ENCODE measurements at places on chromosomes 5 and 9.

GRCh38 chr5:135007305-135007704, 26.7 kb downstream of the PITX1 start:
- ATAC-seq: no peak

GRCh38 chr5:139696894-139697658, 48.9 kb downstream of the CXXC5 start:
- ATAC-seq: peak; percentile 42

DNA sequence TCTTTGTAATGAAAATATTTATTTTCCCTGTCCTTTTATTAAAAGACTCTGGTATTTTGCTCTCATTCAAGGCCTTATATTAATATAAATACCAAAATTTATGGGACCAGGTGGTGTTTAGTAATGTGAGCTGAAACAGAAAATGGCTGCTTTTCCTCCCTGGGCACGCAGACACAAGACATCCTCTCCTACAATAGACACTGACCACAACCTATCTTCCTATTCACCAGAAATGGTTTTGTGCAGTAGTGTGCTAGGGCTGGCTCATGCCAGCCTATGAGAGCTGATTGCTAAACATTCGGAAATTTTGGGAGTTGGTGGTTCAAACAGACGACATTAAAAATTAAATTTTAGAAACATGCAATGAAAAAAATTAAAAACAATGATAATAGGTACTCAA, 338.2 kb downstream of the BNC2 start:
- no peak for ATAC-seq

GRCh38 chr9:133493428-133493827, 14.5 kb upstream of the SLC2A6 start:
- ATAC-seq: no peak

GRCh38 chr5:52043137-52043536, 659.9 kb downstream of the ISL1 start:
- no peak for ATAC-seq

GRCh38 chr9:83583151-83584014, 39.6 kb upstream of the IDNK start:
- ATAC-seq: no peak

Measured in activated CD4-positive, CD25-positive, alpha-beta regulatory T cell treated with anti-CD3 and anti-CD28 coated beads, Interleukin-2, amount 50 U/mL, for 24 hours (primary cell).